Upper lobe of right lung (tissue), 1 donor: ENCODE measurements at places on chromosomes 7 and 10. TPM values are rescaled to one million over a fixed set of nuclear protein-coding genes. Genes with fewer than 3 reads are reported as not detected.

TSPAN12 gene
- total RNA-seq = 51.8 TPM

TMEM196 gene
- not detected for total RNA-seq

HMX2 gene
- not detected for total RNA-seq

CCL24 gene
- 4.8 TPM for total RNA-seq

GPR37 gene
- total RNA-seq = 0.96 TPM

C10orf62 gene
- total RNA-seq = not detected

DNA sequence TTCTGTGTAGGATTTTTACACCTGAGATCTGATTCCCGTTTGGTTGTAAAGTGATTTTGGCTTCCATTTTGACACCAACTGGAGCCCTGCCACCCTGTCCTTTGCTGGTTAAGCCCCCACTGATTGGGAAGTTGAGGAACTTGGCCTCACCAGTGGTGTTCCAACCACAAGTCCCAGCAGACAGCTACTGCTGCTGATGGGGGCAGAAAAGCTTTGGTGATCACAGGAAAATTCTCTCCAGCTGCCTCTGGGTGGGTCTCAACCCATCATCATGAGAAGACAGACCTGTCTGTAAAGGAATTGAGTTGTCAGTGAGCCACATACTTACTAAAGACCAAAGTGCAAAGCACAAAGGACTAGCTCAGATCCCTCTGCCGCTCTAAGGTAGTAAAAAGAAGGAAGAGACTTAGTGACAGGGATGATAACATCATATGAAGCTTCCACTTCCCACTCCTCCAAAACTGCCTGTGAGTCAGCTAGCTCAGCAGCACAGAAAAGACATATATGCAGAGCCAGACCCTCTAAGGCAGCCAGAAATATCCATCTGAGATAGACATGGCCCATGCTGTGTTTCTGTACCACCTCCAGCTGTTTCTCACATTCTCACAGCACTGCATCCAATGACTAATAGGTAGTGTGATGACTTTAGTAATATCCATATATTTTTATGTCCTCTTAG is 22.4 kb upstream of the LRRC17 start:
- DNase-seq = no peak

- no peak for DNase-seq
Observed at GRCh38 chr10:73999703-74000102, 1.8 kb downstream of the VCL start.

- DNase-seq = no peak
Observed at GRCh38 chr7:8357536-8357935, 75.9 kb upstream of the NXPH1 start.

DNA sequence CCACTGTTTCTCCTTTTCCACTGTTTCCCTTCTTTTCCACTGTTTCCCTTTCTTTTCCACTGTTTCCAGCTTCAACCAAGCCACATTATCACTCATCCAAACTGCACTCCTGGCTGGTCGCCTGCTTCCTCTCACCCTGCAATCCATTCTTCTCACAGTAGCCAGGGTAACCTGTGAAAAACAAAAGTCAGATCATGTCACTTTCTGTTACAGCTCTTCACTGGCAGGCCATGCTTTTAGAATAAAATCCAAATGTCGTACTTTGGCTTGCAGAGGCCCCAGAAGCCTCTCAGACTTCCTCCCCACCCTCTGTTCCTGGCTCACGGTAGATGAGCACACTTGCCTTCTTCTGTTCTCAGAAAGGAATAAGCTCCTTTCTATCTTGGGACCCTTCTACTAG is 33.9 kb downstream of the STARD3NL start:
- DNase-seq = no peak

DNA sequence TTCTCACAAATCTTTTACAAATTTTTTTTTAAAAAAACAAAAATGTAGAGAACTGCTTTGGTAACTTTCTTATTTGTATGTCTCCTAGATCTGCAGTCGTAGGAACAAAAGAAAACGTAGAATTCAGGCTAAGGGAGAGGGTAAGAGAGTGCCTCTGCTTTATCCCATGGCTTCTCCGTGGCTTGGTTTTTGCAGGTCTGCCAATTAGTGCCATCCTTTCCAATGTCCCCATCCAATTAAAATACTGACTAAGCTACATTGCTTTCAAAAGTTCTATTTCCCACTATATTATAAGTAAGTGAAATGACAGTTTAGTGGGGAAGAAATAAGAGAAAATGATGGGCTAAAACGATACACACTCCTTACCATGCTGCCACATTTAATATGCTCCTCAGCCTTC is 209.3 kb downstream of the CRPPA start:
- DNase-seq = no peak

- DNase-seq = no peak
Observed at GRCh38 chr7:100791881-100792666, 35.2 kb downstream of the EPHB4 start.

DNA sequence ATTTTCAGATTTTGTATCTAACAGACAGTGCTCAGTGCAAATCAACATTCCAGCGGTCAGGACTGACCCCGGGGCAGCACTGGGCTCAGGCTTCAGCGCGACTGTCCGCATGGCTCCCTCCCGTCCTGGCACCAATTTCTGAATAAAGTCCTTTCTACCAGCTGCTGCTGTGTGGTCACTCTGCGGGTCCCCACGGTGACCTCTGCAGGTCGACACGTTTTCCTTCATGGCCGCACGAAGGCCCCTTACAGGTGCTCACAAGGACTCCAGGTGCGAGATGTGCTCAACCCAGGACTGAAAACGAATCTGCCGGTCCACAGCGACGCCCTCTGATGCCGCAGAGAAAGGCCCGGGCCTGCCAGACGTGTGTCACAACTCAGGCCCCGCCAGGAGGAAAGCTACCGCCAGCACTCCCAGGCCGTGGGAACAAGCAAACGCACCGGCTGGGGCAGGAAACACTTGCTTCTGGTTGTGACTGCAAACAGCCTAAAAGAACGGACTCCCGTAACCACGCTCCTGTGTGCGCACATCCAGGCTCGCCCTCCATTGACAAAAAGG is 3.7 kb upstream of the UTF1 start:
- DNase-seq = no peak

- DNase-seq = peak; percentile 64
Observed at GRCh38 chr10:46520941-46521340, 35.5 kb downstream of the GPRIN2 start.

- no peak for DNase-seq
Observed at GRCh38 chr7:2567679-2568278, 9.0 kb downstream of the IQCE start.

DNA sequence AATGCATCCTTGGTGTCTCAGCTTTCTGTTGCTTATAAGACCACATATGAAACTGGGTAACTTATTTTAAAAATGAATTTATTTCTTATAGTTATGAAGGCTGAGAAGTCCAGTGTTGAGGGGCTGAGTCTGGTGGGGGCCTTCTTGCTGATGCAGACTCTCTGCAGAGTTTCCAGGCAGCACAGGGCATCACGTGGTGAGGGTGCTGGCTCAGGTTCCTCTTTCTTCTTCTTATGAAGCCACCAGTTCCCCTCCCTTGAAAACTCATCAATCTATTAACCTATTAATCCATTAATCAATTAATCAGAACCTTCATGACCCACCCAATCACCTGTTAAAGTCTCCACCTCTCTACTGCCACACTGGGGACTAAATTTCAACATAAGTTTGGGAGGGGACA is 595.6 kb upstream of the NRP1 start:
- DNase-seq = no peak

DNA sequence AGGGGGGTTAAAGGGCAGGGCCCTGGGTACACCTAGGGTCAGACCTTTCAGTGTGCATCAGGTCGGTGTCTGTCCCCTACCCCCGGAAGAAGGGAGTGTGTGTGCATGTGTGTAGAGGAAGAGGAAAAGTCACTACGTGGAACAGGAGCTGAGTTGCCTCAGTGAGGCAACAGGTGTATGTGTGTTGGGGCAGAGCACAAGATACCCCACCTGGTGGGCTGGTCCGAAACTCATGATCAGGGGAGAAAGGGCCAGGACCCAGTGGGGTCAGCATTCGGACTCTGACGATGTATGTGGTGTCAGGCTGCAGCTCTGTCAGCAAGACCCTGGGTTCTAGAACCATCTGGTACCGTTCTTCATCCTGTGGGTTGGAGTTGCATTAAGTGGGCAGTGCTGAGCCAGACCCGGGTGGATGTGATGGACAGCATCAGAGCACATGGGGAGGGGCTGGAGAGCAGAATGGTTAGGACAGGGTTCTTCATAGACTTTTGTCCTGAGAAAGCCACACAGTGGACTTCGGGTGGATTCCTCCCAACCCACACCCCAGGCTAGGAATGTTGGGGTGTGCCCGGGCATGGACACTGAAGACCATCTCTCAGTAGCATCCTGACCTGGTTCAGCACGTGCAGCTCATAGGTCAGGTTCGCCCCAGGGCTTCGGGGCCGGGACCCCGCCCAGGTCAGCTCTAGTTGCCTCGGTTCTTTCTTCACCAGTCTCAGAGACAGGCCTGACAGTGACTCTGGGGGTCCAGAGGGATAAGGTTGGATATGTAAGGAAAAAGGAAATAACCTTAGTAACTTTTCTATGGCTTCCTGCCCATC is 10.7 kb downstream of the EPHA1 start:
- no peak for DNase-seq

GRCh38 chr10:37739181-37739580 is 118.2 kb downstream of the ZNF248 start:
- no peak for DNase-seq

GRCh38 chr10:118729641-118730258 is 25.0 kb downstream of the CACUL1 start:
- no peak for DNase-seq

DNA sequence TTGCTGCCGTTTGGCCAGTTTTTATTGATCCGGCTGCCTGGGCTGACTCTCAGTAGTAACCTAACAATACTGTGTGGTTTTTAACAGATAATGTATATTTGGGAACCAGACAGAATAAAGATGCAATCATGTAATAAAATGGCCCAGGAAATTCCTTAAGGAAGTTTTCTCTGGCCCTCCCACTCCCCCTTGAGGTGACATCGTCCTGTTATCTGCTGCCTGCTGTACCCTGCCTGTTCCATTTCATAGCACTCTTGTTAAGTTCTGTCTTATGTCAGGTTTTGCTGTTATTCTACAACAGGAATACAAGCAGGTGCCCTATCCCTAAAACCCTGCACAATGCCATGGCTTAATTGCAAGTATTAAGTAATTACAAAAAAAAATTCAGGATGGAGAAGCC is 12.5 kb downstream of the ITGB8 start:
- no peak for DNase-seq

DNA sequence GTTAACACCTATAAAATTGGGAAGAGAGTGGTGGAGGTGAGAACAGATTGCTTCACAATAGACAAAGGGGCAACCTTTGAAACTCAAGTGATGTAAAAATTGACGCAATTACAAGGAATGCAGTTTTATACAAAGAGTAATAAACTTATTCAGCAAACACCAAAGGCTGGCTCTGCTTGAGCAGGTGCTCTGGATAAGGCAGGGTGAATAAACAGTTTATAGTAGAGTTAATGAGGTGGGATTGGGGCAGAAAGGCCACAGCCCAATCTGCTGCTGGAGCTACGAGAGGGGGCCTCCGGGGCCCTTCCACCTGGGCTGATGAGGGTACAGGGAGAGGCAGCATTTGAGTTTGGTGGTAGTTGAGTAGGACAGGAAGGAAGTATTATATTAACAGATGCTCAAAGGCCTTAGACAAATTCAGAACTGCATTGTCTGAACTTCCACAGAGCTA is 6.0 kb downstream of the MUC12 start:
- DNase-seq = no peak

DNA sequence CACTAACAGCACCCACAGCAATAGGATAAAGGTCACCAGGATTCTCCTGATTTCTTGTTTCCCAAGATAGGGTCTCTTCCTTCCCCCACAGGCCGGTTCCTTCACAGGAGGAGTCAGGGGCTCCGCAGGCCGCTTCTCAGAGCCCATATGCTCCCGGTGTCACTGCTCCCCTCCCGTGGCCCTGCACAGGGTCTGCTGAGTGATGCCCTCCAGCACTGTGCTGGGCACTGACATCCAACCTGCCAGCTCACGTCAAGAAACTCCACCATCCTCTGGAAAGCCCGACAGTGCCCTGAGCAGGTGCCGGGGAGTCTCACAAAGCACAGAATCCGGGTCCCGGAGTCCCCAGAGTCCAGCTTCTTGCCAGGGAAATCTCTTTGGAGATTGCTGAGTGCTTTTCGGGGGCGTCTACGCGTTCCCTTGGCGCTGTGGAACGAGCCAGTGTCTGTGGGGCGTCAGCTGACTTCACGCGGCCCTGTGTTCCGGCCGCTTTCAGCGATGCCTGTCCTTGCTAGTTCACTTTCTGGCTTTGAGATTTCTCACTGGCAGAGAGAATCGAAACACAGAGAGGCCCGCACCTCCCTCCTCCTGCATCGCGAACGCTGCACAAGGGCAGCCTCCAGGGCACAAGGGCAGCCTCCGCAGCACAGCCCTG is 567.5 kb downstream of the DNAJB6 start:
- DNase-seq = no peak

DNA sequence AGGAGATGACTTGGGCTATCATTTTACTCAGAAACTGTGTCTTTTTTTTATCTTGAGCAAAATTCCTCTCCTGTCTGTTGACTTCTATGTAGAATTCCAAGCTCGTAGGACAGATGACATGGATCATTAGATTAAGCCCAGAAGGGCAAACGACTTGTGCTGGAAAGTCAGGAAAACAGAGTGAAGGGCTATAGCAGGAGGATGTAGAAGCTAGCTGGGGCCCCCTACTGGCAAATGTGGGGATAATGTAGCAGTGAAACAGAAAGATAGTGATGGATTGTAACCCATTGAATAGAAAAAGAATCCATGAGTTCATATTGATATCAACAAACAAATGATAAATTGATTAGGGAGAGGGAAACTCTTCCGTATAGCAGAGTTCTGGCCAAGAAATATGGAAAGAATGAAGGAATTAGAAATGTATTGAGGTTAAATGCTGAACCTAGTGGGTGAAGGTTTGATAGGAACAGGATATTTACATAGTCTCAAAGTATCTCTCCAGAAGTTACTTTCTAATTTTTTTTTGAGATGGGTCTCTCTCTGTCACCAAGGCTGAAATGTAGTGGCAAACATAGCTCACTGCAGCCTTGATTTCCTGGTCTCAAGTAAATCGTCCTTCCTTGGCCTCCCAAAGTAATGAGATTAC is 103.6 kb downstream of the LYZL1 start:
- no peak for DNase-seq

GRCh38 chr10:11354823-11355222 is 256.6 kb downstream of the USP6NL start:
- no peak for DNase-seq

DNA sequence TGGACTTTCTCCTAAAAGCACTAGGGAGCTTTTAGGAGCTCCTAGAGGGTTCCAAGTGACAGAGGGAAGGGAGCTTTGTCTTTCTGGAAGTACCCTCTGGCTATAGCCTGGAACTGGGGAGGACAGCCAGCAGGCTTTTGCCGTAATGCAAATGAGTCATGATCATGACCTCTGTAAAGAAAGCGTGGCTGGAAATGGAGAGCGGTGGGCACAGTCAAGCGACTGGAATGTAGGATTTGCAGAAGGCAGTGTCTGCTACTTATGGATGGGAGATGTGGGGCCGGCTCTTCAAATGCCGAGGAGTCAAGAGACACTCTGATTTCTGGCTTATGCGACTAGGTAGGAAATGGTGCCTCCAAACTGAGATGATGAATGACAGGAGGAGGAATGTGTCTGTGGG is 34.6 kb upstream of the PLPP4 start:
- no peak for DNase-seq

- no peak for DNase-seq
Observed at GRCh38 chr10:100535338-100535714, 417 bp upstream of the HIF1AN start.
